ENCODE measurements at places on chromosomes 7 and 10. TPM values are rescaled to one million over a fixed set of nuclear protein-coding genes. Genes with fewer than 3 reads are reported as not detected.

CYP2E1 gene
- 3.0 TPM for total RNA-seq

- DNase-seq = peak; percentile 51
Observed at GRCh38 chr7:76086070-76086469, 38.2 kb downstream of the MDH2 start.

DNA sequence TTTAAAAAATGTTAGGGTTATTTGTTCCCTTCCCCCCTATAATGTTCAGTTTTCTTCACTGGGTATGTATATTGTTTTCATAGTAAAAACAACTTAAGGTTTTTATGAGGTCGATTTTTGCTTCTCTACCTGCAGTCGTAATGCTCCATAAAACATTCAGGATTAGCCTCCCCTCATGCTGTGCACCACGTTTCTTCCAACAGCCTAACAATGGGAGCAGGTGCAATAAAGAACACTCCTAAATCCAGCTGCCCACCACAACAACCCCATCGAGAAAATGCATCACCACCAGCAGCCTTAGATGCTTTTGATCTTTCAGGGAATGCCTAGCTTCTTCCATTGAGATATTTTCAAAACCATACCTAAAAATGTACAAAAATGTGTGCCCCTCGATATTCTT, 111.1 kb downstream of the ADAM12 start:
- DNase-seq = no peak

GRCh38 chr10:72800000-72800740, 93.4 kb upstream of the OIT3 start:
- no peak for DNase-seq

DNA sequence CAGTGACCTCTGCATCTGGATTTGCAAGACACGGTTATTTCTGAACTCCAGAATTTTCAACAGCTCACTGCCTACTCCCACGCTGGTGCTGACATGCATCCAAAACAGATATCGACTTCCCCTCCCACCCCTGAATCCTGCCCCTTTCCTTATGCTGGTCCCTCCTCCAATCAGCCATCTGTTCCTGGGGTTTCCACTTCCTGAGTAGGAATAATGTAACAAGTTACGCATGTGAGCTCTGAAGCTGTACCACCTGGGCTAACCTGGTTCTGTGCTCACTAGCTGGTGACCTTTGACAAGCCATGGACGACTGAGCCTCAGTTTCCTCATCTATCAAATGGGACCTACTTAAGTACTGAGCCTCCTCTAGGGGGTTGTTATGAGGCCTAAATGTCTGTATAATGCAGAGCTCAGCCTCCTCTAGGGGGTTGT, 1.7 kb upstream of the NCAPG2 start:
- no peak for DNase-seq

GRCh38 chr7:25349283-25350017, 121.2 kb upstream of the NPVF start:
- DNase-seq = no peak

Measured in PC-9 (cell line).